ENCODE measurements at places on chromosomes 13 and 19.

DNA sequence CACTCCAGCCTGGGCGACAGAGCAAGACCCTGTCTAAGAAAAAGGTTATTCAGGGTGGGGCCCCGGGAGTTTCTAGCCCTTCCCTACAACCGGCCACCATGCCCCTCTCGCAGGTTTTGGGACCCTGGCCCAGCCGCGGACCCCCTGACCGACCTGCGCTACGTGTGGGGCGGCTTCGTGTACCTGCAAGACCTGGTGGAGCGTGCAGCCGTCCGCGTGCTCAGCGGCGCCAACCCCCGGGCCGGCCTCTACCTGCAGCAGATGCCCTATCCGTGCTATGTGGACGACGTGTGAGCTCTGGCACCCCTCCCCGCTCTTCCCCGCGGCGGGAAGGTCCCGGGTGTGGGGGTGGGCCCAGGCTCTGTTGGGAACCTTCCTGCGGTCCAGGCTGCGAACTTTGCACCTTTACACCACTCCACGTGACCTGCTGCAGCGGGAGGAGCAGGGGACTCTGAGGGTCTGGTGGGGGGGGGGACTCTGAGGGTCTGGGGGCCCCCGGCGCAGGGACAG lies 6.3 kb downstream of the ABCA7 start:
- DNase-seq, result peak; percentile 46

DNA sequence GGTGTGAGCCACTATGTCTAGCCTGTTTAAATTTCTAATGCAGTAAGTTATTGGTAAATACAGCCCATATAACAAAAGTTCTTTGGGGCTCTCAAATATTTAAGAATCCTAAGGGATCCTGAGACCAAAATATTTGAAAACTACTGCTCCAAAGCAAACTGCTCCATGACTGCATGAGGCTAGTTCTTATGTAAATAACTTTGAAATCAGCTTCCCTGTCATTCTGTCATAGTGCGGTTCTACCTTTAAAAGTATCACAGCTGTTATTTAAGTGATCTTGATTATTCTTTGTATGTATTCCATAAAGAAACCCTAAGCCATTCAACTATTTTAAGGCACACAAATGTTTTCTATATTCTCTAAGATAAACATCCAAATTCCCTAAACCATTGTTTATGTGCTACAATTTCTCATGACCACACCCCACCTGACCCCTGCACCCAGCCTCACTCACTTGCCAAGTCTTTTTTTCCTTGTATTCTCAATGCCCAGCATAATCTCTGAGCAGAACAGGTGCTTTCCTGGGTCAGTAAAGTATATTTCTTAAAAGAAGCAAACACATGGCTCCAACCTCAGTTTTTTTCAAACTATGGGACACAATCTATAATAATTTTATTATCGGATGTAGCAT lies 146.6 kb downstream of the RNF17 start:
- DNase-seq, result no peak

- DNase-seq, result no peak
Observed at GRCh38 chr13:101703838-101704237, 251.4 kb downstream of the ITGBL1 start.

- DNase-seq, result no peak
Observed at GRCh38 chr13:51697181-51697580, 106.8 kb downstream of the DHRS12 start.

DNA sequence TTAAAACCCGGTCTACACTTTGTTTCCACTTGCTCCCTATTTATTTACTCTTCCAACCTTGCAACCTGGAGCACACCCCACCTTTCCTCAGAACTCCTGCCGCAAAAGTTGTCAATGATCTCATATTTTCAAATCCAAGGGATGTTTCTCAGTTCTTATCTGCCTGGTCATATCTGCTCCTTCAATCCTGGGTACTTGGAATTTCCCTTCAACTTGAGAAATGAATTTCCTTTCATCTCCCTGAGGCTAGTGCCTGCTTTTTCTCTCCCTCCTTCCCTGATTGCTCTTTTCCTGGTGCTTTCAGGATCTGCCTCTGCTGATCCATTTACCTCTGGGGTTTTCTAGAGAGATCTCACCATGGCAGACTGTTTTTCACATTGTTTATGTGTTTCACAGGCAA lies 154.8 kb upstream of the IRS2 start:
- no peak for DNase-seq

DNA sequence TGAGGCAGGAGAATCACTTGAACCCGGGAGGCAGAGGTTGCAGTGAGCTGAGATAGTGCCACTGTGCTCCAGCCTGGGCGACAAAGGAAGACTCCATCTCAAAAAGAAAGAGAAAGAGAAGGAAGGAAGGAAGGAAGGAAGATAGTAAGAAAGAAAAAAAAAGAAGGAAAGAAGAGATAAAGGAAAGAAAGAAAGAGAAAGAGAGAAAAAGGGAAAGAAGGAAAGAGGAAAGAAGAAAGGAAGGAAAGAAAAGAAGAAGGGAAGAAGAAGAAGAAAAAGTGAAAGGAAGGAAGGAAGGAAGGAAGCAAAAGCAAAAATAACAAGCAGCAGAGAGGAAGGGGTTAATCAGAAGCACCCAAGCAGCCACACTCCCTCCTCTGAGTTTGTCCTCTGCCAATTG lies 32.1 kb downstream of the NWD1 start:
- no peak for DNase-seq

DNA sequence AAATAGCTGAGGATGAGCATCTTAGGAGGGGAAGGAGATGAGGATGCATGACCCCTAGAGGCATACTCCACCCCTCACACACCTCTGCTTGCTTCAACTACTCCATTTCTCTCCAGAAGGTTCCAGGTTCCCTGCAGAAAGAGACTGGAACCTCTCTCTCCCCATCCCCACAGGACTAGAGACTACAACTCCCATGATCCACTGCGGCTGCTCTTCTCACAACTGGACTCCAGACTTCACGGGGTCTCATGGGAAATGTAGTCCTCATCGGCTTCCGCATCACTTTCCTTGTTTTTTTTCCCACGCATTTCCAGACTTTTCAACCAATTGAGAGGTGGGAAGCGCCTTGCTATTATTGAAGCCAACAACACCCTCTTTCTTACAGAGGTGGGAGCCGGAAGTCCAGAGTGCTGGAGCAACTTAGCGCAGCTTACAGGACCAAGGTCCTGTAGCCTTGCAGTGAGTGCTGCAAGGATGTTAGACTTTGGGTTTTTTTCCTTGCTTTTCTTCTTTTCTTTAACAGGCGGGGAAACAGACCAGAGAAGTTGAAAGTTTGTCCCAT lies 13.9 kb upstream of the CACNG6 start:
- DNase-seq, result peak; percentile 78

DNA sequence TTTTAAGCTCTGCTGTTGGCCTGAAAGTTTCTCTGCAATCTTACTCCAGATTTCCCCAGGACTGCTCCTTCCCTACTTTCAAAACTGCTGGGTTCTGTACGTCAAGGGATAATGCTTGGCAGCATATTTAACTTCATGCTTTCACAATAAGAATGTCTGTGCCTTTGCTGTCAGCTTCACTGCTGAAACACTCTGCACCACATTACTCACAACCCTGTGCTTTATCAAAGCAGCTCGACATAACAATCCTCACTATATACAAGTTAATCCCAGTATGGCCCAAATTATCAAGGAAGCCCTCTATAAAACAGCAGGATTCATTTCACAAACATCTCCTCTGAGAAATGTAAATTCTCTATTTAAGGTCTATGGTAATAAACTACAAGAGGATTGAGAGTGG lies 17.5 kb downstream of the LATS2 start:
- no peak for DNase-seq

DNA sequence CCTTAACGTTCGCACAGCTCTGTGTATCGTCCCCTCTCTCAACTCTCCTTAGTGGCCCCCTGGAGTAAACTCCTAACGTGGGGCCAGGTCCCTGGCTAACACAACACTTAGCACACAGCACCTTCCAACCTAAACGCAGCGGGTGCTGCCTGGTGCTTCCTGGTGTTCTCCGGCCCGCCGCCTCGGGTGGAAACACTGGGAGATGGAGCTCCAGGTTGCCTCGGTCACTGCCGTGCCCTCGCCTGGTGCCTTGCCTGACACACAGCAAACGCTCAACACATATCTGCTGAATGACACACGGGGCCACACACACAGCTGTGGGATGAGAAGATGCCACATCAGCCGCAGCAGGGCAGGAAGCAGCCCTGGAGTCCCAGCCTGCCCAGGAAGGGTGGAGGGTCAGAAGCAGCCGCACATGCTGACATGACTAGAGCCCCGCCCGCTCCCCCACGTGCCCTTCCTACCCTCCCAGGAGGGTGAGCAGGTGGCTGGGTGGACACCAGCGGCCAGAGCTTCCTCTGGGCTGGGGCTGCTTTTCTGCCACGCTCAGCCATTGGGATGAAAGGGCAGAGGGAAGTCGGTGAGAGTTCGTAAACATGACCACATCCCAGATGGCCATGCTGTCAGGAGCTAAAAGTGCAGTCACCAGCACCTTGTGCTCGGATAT lies 6.6 kb downstream of the PEPD start:
- DNase-seq, result no peak

- peak; percentile 96 for DNase-seq
Observed at GRCh38 chr19:15555759-15556633, 47.7 kb downstream of the CYP4F22 start.

- DNase-seq, result no peak
Observed at GRCh38 chr13:113458253-113459065, 5.2 kb upstream of the ADPRHL1 start.

DNA sequence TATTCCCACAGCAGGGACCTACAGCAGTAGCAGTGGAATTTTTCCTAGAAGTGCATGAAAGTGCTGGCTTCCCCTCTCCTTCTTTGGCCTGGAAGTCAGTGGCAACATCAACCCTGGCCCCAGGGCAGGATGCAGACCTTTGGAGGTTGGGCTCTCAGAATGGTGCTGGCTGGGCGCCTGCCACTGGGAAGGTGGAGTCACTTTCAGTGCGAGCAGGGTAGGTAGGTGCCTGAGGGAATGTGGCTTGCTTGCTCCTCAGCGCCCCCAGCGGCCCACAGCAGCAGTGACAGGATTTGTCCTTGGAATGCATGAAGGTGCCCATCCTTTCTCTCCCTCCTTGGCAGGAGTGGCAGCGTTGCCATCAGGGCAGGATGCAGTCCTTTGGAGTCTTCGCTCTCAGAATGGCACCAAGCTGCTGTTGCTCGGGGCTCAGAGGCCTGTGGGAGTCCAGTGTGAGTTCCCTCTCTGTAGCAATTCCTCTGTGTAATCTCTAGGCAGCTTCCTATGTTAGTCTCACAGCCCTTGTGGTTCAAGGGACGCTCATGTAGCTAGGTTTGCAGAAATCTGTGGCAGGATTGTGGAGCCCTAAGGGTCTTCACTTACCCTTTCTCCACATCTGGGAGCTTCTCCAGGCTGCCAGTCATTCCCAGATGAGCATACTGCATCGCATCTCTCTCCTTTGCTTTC lies 354.4 kb upstream of the DACH1 start:
- peak; percentile 75 for DNase-seq

DNA sequence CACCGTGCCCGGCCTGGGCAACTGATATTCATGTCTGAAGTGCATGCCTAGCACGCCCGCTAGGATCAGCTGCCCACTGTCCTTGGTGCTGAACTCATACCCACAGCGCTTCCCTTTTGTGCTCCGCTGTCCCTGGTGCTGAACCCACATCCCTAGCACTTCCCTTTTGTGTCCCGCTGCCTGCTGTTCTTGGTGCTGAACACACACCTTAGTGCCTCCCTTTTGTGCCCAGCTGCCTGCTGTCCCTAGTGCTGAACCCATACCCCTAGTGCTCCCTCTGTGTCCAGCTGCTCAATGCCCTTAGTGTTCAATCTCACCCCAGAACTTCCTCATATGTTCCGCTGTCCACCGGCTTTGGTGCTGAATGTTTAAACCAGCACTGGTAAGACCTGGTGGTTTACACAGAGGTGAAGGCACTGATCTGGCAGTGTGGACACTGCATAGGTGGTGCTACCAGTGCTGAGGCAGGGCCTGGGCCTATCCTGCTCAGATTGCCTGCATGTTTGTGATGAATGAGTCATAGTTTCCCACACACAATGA lies 26.3 kb upstream of the SIGLEC11 start:
- peak; percentile 96 for DNase-seq

GRCh38 chr19:46226438-46226973 lies 3.0 kb upstream of the IGFL1 start:
- no peak for DNase-seq

DNA sequence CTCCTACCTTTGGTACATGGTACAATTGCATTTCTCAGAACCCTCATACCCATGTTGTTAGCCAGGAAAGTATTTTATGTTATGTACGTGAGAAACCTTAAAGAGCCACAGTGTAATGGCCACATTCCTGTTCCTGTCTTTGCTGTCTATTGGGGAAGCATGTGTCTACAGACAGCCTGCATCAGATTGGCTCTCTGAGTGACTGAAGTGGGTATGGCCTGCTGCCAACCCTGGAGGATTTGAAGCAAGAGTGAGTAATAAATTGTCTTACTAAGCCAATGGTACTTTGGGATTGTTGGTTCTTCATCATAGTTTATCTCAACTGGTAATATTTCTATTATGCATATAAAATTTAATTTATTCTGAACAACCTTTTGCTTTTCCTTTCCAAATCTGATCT lies 574.1 kb downstream of the LMO7 start:
- DNase-seq, result no peak

DNA sequence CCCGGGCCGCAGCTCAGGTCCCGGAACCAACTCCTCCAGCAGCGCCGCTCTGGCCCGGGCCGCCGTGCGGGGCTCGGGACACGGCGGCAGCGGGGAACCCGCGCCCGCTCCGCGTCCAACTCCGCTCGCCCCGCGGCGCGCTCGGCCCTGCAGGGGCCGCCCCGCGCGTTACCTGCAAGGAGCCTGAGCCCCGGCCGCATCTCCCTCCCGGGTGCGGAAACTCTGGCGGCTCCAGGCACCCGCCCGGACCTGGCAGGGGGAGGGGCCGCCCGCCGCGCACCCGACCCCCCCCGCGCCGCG lies at the start of gene TMTC4:
Gene TMTC4, minus strand, starts transcription at position 224 of the 300 bp plus-strand sequence. CDS start 4,433 bp downstream, outside the sequence.
- DNase-seq, result no peak

GRCh38 chr19:929203-929890 lies 3.5 kb downstream of the ARID3A start:
- DNase-seq, result no peak

DNA sequence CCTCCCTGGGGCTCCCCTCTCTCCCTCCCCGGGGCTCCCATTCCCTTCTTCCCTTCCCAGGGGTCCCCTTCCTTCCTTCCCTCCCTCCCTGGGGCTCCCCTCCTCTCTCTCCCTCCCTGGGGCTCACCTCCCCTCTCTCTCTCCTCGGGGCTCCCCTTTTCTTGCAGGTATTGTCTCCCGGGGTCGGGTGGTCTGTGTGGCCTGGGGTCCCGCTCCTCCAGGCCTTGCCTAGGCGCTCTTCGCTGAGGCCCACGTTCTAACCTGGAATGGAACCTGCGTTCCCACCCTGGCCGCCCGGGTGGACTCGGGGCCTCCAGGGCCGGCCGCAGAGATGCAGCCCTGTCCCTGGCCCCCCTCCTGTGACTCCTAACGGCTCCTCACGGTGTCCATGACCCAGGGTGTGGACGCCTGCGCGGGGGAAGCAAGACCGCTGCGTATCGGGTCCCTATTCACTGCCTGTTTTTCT lies 940 bp upstream of the DCUN1D2 start:
- DNase-seq, result peak; percentile 64
